ENCODE measurements at places on chromosomes 5 and 9.

- no peak for DNase-seq
These were observed 62.4 kb upstream of the IL7R start for GRCh38 chr5:35794328-35794619.

GRCh38 chr5:7857926-7858632 lies 7.1 kb upstream of the CFAP90 start:
- no peak for DNase-seq

- DNase-seq = no peak
These were observed 54.4 kb upstream of the LRRTM2 start for GRCh38 chr5:138929571-138929955.

GRCh38 chr5:122703203-122703602 lies 71.7 kb upstream of the SNX2 start:
- DNase-seq = no peak

GRCh38 chr9:114093031-114093471 lies 6.0 kb downstream of the KIF12 start:
- DNase-seq = no peak

DNA sequence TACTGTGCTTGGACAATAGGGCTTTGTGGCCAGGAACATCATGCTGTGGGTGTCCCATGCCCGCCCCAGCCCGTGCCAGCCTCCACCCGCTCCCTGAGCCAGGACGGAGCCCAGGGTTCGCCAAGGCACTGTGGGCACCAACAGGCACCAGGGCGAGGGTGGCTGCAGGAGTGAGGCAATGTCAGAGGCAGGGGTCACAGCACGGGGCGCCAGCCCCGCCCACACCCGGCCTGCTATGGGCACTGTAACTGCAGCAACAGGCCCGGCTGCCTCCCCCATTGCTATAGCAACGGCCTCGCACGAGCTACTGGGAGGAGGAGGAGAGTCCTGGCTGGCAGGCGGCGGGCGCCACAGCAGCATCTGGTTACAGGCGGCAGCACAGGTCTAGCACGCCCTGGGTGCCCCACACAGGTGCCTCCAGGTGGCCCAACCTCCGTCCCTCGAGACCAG lies 2.5 kb downstream of the ABCA2 start:
- no peak for DNase-seq

DNA sequence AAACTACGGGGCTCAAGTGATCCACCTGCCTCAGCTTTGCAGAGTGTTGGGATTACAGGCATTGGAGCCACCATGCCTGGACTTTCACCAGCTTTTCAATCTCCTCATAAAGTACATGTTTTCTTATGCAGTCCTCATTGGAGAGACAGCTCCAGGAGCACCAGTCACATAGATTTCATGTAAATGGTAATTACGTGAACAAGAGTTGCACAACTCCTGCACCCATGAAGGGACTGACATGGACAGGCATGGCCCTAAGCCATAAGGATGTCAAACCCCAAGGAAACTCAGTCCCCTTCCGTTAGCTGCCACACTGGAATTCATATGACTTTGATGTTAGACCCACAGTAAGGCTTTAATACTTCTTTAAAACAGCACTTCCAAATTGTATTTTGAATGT lies 7.6 kb upstream of the ADGRV1 start:
- DNase-seq = no peak

DNA sequence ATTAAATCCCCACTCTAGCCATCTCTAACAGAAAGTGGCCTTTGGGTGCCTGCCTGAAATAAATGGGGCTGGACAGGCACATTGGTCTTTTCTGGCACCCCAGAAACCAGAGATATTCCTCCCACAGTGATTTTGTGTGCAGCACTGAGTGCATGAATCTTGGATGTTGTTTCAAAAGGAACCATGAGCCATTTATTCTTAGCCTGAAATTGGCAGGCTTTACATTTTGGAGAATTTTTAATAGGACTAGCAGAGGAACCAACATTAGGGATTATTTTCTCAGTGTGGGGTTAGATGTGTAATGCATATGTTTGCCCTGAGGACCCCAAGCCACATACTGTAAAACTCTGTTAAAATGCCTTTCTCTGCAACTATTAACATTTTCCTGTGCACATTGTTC lies 451.3 kb downstream of the NFIB start:
- DNase-seq = no peak

DNA sequence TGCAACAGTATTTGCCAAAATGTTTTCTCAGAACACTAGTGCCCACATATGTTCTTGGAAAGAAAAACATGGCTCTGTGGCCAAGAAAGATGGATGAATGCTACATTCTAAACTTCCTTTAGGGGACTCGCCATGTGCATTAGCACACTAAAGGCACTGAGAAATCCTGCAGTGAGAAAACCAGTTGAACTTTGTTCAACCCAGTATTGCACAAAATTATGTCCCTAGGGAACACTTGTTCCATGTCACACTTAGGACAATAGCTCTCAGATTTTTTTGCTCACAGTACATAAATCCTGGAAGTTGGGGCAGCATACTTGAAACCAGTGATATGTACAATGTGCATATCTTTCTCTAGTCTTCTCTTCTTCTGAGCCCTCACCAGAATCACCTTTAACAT lies 96.6 kb downstream of the ADRB2 start:
- no peak for DNase-seq

DNA sequence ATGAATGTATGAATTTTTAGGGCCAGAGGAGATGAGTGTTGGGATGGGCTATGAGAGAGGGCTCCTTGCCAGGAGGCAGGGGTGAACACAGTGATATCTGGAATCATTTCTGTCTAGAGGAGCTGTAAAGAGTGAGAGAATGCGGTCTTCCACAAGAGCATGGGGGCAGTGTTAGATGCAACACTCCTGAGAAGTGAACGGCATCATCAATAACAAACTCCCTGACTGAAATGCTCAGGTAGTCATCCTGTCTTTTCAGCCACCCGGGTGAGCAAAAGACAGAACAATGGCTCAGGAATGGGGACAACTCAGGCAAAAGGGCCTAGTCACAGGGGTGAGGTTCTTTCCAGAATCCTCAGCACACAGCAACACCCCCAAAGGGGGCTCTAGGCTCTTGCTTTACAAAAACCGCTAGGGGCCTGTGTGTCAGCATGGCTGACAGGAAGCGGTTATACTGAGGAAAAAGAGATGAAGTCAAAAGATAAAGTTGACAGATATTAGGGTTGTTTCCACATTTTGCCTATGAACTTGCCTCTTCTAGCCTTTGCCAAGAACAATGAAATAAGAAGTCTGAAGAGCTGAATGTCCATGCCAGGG lies 104.6 kb upstream of the LRRTM2 start:
- no peak for DNase-seq

DNA sequence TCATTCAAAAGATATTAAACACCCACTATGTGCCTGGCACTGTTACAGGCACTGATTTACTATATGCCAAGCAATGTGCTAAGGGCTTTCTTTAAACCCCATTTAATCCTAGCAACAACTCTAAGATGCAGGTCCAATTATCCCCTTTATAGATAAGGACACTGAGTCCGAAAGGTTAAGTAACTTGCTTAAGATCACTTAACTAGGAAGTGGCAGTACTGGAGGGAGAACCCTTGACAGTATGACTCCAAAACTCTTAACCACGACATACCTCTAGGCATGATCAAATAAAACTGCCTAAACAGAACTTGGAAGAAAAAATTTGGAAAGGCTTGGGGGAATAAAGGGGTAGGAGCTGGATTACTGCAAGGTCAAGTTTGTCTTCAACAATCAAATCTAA lies 1.7 kb downstream of the RAB14 start:
- DNase-seq = no peak

- no peak for DNase-seq
These were observed 5.9 kb downstream of the GLDC start for GRCh38 chr9:6639622-6640021.

GRCh38 chr9:20280330-20280729 lies 342.0 kb downstream of the MLLT3 start:
- DNase-seq = no peak

DNA sequence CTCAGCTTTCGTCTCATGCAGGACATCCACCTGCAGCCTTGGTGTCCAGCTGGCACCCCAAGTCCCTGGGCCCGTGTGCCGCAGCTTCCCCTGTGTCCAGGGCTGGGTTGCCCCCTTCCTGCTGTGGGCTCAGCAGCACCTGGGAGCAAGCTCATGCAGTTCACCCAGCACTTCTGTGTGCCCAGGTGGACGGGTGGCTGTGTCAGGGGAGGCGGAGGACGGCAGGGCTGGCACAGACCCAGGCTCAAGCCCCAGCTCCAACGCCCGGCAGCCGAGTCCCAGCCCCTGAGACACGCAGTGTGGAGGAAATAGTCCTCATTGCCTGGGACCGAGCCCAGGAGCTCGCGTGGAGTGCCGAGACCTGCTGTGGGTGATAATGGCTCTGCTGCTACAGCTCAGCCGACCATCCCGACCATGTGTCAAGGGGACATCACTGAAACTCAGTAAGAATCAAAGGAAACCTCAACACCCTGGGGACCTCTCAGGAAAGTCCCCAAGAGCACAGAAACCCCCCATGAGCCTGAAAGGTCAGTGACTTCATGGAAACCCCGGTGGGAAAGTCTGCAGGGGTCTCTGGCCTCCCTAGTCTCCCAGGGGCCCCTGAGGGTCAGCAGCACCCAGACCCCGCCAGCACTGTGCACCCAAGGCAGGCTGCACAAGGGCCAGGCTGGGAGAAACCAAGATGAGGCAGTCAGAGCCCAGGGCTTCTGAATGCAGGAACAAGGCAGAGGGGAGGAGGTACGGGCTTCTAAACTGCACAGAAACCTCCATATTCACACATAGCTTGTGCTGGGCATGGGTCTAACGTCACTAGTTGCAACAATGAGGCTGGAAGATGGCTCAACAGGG lies 38.8 kb downstream of the LPCAT1 start:
- DNase-seq = no peak

GRCh38 chr9:72843520-72844439 lies 109.1 kb downstream of the ALDH1A1 start:
- no peak for DNase-seq

GRCh38 chr9:129640086-129640870 lies 1.7 kb downstream of the ASB6 start:
- DNase-seq = no peak

- no peak for DNase-seq
These were observed 125.3 kb downstream of the TRIM32 start for GRCh38 chr9:116812231-116813030.

- DNase-seq = no peak
These were observed 665 bp upstream of the LVRN start for GRCh38 chr5:115961381-115962238.

Measured in stimulated activated CD8-positive, alpha-beta memory T cell treated with anti-CD3 and anti-CD28 coated beads, Interleukin-7, amount 100 ng/mL, for 1 hour (primary cell).